ENCODE measurements at places on chromosomes 16 and 17. TPM values are rescaled to one million over a fixed set of nuclear protein-coding genes. Genes with fewer than 3 reads are reported as not detected.
A peak's percentile ranks its signal among the peaks of the same experiment; 100 is the strongest.

DNA sequence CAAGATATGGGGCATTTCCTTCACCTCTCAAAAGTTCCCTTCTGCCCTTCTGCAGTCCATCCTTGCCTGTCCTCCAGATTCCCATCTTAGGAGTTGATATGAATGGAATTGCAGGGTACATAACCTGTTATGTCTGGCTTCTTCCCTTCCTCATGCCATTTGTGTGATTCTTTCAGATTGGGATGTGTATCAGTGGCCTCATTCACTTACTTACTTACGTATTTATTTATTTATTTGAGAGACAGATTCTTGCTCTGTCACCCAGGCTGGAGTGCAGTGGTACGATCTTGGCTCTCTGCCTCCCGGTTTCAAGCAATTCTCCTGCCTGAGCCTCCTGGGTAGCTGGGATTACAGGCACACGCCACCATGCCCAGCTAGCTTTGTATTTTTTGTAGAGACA lies 6.2 kb upstream of the TMEM94 start:
- H3K27ac ChIP-seq = no peak overlapping the region
- no peak for DNase-seq
- no peaks in the 10 kb centered on the region for H3K27me3 ChIP-seq
- H3K4me1 ChIP-seq = no peaks in the 10 kb centered on the region
- H3K4me3 ChIP-seq = no peak overlapping the region
- H3K36me3 ChIP-seq = no peaks in the 10 kb centered on the region

- H3K27ac ChIP-seq = no peak overlapping the region
- H3K4me3 ChIP-seq = no peak overlapping the region
- peaks cover 5% of the 10 kb centered on the region for H3K27me3 ChIP-seq
- H3K36me3 ChIP-seq = no peaks in the 10 kb centered on the region
Measured at GRCh38 chr16:51154271-51155171, 3.5 kb upstream of the SALL1 start.

RAB26 gene
- total RNA-seq = 0.55 TPM

CDH3 gene
- total RNA-seq = not detected

DOC2B gene
- total RNA-seq = 0.15 TPM

DNA sequence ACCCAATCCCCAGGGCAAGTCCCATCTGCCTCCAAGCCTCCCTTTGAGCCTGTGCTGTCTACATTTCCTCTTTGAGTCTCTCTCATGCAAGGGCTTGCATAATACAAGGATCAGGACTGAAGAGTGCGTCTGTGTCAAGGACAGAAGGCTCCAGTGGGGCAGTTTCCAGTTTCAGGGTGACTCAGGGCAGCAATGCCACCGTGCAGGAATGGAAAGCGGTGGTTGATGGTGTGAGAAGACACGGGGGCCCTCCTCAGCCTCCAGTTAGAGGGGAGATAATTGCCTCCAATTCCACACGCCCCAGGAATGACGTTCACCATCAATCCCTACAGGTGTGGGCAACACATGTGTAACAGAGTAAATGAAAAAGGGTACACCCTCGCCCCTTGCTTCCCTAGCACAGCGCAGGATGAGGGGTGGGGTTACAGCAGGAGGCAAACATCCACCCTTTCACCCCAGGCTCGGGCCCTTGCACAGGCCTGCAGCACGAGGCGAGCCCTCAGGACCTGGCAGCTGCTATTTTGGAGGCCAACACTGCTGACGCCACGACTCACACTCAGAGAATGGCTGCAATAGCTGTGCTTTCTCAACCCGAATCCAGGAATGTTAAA lies 24.8 kb upstream of the SLC25A19 start:
- H3K4me1 ChIP-seq = peaks cover 5% of the 10 kb centered on the region
- H3K4me3 ChIP-seq = no peak overlapping the region
- no peak overlapping the region for H3K27ac ChIP-seq
- peaks cover 8% of the 10 kb centered on the region for H3K36me3 ChIP-seq

ARL17A gene
- total RNA-seq = 8.8 TPM

GRCh38 chr16:8814095-8814806 lies 16.6 kb downstream of the PMM2 start:
- H3K27ac ChIP-seq = no peak overlapping the region
- H3K27me3 ChIP-seq = no peaks in the 10 kb centered on the region
- H3K4me1 ChIP-seq = peaks cover 12% of the 10 kb centered on the region
- peaks cover 54% of the 10 kb centered on the region for H3K36me3 ChIP-seq
- H3K4me3 ChIP-seq = no peak overlapping the region
- no peak for DNase-seq

DNA sequence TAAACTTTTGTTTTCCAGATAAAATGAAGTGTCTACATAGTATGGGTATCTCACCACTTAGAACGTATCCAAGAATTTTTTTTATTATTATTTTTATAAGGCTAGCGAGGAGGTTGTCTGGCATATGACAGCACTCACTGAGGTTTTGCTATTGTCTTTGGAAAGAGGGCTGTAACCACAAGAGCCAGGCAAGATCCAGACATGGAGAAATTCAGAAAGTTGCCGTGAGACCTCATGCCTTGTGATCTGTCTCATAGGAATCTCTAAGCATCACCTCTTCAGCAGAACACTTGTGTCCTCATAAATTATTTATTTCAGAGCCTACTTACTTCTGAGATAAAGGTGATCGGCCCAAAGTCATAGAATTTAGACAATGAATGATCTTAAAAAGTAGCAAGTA lies 410.8 kb downstream of the CDH11 start:
- H3K4me3 ChIP-seq = no peak overlapping the region
- DNase-seq = no peak
- no peaks in the 10 kb centered on the region for H3K4me1 ChIP-seq
- no peaks in the 10 kb centered on the region for H3K36me3 ChIP-seq
- no peaks in the 10 kb centered on the region for H3K27me3 ChIP-seq
- H3K27ac ChIP-seq = no peak overlapping the region

AARSD1 gene
- total RNA-seq = 102 TPM

DNA sequence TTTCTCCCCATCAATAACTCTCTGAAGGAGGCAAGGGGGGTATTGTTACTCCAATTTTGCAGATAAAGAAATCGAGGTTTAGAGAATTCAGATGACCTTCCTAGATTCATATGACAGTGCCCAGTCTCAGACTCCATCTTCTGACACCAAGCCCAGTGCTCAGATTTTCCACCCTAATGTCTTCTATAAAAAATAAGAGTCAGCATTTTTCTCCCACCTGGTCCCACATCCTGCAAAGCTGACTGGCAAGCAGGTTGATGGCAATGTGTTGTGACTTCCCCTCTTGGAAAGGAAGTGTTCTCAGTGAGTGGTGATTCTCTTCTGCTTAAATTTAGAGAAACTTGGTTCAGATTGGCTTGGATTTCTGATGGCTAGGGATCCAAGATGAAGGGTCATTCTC lies 129.4 kb downstream of the SOX9 start:
- H3K27me3 ChIP-seq = no peaks in the 10 kb centered on the region
- no peaks in the 10 kb centered on the region for H3K36me3 ChIP-seq
- H3K4me3 ChIP-seq = no peak overlapping the region
- no peak overlapping the region for H3K27ac ChIP-seq
- DNase-seq = no peak

- H3K27ac ChIP-seq = no peak overlapping the region
- H3K36me3 ChIP-seq = no peaks in the 10 kb centered on the region
- H3K4me1 ChIP-seq = no peaks in the 10 kb centered on the region
Measured at GRCh38 chr16:65125871-65126270, 4.0 kb upstream of the CDH11 start.

DNA sequence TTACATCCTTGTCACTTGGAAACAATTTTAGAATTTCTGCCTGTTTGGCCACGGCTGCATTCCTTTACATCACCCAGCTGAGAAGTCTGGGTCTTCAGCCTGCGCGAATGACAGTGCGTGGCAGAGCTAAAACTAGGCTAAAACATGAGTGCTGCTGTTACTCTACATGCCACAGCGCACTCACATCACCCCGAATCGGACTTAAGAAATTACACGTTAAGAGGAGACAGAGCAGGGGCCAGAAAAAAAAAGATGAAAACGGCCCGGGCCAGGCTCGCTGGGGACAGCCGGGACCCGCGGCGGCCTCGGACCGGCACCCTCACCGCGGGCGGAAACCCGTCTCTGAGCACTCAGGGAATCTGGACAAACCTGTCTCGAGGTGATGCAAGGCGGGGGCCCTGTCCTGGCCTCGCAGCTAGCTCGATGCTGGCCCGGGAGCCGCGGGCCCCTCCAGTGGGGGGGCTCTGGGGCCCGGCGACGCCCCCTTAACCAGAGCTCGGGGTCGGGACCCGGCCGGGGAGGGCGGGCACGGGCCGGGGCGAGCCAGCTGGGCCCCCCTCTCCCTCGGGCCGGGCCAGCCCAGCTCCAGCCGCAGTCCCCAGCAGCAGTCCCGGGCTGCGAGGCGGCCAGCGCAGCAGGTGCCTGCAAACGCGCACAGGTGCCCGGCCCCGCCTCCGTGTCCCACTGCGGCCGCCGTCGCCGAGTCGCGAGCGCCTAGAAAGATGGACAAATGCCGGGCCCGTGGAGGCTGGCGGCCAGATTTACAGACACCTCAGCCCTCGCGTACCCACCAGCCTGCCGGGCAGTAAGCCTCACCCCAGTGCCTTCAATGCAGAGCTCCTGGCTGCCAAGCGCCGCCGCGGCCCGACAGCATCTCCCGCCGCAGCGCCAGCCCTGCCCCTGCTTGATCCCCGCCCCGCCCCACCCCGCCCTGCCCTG lies at the start of gene AKTIP:
TSS of gene AKTIP (minus strand) at position 879 of the 939 bp plus-strand sequence. CDS start 2,950 bp downstream, outside the sequence.
- peak; percentile 26 for DNase-seq
- peak within 1 kb of the TSS; percentile 78 for H3K4me3 ChIP-seq
- peaks cover 13% of the 10 kb centered on the region for H3K36me3 ChIP-seq
- H3K27ac ChIP-seq = peak within 1 kb of the TSS; percentile 68

- H3K27ac ChIP-seq = no peak overlapping the region
- H3K27me3 ChIP-seq = no peaks in the 10 kb centered on the region
- no peak overlapping the region for H3K4me3 ChIP-seq
- H3K4me1 ChIP-seq = no peaks in the 10 kb centered on the region
Measured at GRCh38 chr17:38466346-38467315, 38.4 kb downstream of the ARHGAP23 start.

DNA sequence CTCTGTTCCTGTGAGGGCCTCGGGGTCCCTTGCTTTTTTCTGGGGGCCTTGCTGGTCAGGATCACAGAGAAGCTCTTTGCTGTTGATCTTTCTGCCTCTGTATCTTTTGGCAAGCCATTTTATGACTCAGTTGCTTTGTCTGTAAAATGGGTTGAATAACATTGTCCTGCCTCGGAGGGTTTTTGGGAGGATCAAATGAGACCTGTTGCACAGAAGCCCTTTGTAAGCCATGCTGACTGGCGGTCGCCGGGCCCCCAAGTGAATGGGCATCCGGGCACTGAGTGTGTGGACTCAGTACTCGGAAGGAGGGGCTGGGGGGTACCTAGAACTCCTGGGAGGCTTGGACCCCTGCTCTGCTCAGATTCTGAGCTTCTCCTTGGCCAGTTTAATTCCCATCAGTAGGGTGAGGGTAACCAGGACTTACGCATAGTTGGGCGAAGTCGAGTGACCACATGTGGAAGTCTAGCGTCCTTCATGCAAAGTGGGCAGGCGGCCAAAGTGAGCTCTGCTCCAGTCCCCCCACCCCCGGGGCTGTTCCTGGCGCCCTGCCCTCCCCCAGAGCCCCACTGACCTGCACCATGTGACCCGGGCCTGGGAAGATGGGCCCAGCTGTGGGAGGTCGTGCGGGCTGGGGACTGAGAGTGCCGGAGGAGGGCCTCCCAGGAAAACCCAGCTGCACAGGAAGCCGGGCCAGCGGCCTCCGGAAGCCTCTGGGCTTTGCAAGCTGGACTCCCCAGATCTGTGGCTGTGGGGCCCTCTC lies 284.0 kb downstream of the SEC14L1 start:
- no peak for DNase-seq
- no peak overlapping the region for H3K27ac ChIP-seq
- H3K36me3 ChIP-seq = no peaks in the 10 kb centered on the region
- H3K4me1 ChIP-seq = peaks cover 74% of the 10 kb centered on the region

- DNase-seq = no peak
- H3K27me3 ChIP-seq = no peaks in the 10 kb centered on the region
- peaks cover 3% of the 10 kb centered on the region for H3K36me3 ChIP-seq
- H3K4me3 ChIP-seq = no peak overlapping the region
- no peaks in the 10 kb centered on the region for H3K4me1 ChIP-seq
- no peak overlapping the region for H3K27ac ChIP-seq
Measured at GRCh38 chr17:46739982-46740381, 78.5 kb downstream of the WNT3 start.

GRCh38 chr17:33175562-33175961 lies 117.5 kb downstream of the ASIC2 start:
- no peak for DNase-seq
- no peak overlapping the region for H3K4me3 ChIP-seq
- no peaks in the 10 kb centered on the region for H3K36me3 ChIP-seq
- no peaks in the 10 kb centered on the region for H3K27me3 ChIP-seq
- H3K4me1 ChIP-seq = no peaks in the 10 kb centered on the region

- H3K4me3 ChIP-seq = no peak overlapping the region
- H3K27me3 ChIP-seq = no peaks in the 10 kb centered on the region
- DNase-seq = no peak
Measured at GRCh38 chr17:3986939-3987335, 22.7 kb upstream of the ATP2A3 start.

DNA sequence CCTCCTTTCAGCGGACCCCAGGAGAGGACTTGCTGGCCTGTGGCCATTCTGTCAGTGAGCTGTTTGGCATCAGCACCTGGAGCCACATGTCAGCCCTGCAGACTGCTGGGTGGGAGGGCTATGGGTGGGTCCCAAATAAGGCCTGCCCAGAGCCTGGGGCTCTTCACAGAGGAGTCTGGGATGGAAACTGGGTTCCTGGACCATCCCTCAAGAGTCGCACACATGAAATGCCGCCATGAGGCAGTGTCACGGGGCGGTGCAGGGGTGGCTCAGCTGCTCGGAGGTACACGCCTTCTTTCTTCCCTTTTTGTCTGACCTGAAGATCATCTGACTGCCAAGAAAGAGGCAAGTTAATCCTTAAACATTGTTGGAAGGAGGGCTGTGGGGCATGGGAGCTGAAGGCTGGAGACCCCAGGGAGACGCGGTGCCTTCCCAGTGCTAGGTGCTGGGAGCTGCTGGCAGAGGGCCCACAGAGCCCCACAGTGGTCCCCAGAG lies 14.8 kb downstream of the MPRIP start:
- no peak overlapping the region for H3K27ac ChIP-seq
- H3K4me1 ChIP-seq = peaks cover 11% of the 10 kb centered on the region
- no peaks in the 10 kb centered on the region for H3K27me3 ChIP-seq
- no peaks in the 10 kb centered on the region for H3K36me3 ChIP-seq
- DNase-seq = no peak
- H3K4me3 ChIP-seq = no peak overlapping the region

METTL16 gene
- 72.0 TPM for total RNA-seq

GRCh38 chr16:49778202-49778930 lies 77.5 kb downstream of the ZNF423 start:
- H3K27ac ChIP-seq = no peak overlapping the region
- no peak overlapping the region for H3K4me3 ChIP-seq

DHRS7C gene
- total RNA-seq = not detected

DNA sequence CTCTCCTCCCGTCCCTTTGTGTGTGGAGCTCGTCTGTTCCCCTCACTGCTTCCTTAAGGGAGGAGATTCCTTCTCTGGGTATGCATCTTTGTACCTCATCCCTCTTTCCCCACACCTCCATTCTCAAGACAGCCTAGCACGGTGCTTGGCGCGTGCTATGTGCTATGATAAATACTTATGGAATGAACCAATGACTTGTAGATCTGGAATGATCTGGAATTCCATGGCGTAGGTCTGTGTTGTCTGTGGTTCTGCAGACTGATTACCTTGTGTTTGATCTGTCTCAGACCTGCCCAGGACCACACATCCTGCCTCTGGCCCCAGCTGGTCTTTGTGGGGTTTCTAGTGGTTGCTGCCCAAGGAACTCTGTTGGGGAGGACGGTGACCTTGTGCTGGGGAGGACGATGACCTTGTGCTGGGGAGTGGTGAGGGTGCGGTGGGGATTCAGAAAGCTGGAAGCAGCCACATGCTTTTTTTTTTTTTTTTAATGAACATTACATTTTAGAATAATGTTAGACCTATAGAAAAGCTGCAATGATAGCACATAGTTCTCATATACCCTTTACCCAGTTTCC lies 33.5 kb upstream of the ETV4 start:
- no peak overlapping the region for H3K4me3 ChIP-seq
- no peaks in the 10 kb centered on the region for H3K36me3 ChIP-seq
- peaks cover 13% of the 10 kb centered on the region for H3K4me1 ChIP-seq
- DNase-seq = no peak
- no peak overlapping the region for H3K27ac ChIP-seq
- no peaks in the 10 kb centered on the region for H3K27me3 ChIP-seq
